ENCODE measurements at places on chromosomes 7 and 10.
A peak's percentile ranks its signal among the peaks of the same experiment; 100 is the strongest.

DNA sequence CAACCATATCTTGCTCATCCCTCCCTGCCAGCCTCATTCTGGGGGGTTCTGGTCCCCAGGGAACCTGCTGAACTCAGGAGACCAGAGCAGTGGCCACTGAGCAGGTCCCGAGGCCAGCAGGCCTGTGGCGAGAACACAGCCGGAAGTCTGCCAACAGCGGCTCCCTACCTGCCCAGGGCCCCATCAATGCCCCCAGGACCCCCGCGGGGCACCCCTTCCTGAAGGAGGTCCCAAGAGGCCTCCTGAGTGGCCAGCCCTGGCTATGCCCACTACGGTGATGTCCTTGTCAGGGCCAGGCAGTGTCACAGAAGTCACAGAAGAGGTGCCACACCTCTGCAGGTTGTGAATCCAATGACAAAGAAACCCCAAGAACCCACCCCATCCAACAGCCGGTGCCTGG, 58.9 kb downstream of the CAMK2B start:
- no peak for DNase-seq

DNA sequence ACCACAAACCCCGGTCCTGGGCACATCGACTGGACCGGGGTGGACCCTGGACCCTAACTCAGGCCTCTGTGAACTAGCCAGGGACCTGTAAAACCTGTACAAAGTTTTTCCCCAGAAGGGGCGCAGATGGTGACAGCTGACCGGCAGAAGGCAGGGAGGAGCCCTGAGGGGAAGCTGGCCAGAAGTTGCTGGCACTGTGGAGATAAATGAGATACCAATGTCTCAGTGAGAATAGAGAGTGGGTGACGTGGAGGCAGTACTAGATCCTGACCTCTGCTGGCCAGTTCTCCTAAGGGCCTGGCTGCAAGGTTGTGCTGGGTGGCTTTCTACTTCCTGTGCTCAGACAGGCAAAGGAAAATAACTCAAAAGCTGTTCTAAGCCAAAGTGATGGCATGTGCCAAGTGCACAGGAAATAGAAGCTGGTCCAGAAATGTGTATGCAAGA, 10.6 kb upstream of the TSPAN14 start:
- no peak for DNase-seq

DNA sequence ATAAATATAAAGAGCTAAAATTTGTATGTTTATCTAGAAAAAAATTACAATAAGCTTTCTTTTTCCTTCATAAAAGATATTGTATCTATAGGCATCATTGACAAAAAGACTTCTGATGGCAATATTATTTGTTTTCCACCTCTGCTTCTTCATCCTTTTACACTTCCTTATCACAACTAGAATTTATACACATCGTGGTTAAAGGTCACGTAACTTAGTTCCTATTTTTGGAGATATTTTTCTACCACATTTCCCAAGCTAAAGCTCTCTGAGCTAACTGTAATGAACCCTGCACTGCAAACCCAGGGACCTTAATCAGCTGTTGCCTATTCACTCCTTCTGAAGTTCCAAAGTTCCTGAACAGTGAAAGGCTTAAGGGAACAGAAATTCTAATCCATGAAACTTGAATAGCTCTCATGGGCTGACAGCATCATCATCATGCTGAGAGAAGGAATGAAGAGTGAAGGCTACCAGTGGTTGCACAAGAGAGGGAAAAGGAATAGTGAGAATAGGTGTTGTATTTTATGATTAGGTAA, 106.1 kb upstream of the SLC13A1 start:
- no peak for DNase-seq

GRCh38 chr10:79982861-79983260, 34.0 kb upstream of the SFTPD start:
- no peak for DNase-seq

- no peak for DNase-seq
Observed at GRCh38 chr10:112189465-112189864, 5.9 kb upstream of the GPAM start.

DNA sequence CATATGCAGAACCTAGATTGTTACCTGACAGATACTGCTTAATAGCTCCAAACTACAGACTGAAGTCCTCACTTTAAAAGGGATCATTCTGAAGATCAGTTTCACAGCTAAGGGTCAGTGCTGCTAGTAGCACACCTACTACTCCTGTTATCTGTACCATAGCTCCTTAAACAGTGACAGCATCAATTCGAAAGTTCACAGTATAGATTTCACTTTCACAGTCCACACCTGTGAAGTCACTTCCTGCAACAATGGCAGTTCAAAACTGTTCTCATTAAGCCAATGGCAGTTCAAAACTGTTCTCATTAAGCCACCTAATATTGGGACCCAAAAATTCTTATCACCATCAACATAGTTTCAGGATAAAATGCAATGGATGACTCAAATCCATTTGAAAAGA, 10.7 kb upstream of the FHIP2A start:
- DNase-seq = no peak

DNA sequence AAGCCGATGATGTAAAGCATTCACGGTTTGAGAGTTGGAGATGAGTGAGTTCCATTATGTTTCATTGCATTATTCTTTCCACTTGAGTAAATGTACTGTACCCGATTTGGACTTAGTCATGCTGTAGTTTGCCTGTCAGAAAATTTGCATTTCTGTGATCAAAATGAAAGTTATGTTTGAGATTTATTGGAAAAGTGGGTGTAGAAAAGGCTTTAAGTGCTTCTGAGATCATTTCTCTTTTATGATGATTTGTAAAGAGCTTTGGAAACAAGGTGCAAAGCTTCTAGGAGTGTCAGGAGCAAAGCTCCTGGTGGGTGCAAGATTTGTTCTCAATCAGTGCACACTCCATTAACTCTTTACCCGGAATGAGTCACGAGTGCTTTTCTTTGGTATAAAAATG, 204.1 kb upstream of the POM121L12 start:
- no peak for DNase-seq

GRCh38 chr10:56831681-56832080, 470.6 kb upstream of the ZWINT start:
- no peak for DNase-seq

DNA sequence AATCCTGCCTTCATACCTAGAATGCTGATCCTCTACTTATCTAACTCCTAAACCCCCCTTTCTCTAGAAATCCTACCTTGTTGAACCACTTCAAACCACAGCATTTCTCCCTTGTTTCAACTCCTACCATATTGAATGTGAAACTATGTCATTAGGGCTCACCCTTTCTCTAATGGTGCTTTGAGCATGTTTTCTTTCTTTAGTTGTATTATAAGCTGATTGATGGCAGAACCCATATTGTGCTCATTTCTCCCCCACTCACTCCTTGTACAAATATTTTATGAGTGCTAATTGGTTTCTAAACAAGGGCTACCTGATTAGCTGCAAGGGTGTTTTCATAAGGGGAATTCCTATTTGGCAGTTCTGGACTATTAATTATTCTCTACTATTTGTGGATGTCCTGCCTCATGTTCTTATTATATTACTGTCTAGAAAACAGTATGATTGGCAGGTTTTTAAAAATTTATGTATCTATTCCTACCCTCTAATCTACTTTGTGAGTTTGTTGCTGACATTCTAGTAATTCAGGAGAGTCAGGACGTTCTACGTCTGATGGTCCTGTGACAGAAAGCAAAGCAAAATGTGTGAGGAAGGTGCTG, 765.8 kb downstream of the KCNMA1 start:
- DNase-seq = no peak

GRCh38 chr10:89395141-89395540, 2.7 kb downstream of the IFIT1 start:
- DNase-seq = no peak

DNA sequence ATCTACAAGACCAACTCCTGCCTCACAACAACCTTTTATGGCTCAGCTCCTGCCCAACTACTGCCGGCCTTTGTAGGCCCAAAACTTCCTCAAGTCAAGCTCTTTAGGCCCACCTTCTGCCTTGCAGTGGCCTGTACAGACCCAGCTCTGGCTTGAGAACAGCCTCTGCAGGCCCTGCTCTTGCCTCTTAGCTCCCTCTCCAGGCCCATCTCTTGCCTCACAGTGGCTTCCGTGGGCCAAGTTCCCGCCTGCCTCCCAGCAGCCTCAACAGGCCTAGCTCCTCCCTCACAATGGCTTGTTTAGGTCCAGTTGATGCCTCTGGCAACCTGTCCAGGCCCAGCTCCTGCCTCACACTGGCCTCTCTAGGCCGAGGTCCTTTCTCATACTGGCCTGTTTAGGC, 32.4 kb upstream of the VKORC1L1 start:
- no peak for DNase-seq

DNA sequence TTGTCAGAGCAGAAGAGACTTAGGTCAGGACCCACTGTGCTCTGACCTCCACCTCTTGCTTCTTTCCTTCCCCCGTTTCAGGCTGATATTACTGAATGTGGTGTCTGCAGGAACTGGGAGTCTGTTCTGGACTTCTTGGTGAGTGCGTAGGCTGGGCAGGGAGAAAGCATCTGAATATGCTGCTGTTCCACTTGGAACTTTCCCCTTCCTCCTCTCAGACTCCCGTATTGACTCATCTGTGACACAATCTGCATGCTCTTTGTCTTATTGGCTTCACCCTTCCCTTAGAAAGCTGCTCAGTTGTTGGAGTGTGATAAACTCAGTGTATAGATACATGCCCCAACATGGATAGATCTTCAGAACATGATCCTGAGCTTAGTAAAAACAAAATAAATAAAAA, 137.6 kb upstream of the HABP2 start:
- no peak for DNase-seq

- no peak for DNase-seq
Observed at GRCh38 chr7:66503036-66503370, 125.7 kb upstream of the KCTD7 start.

GRCh38 chr10:121597504-121598262, 561 bp downstream of the FGFR2 start:
- no peak for DNase-seq

GRCh38 chr7:88927-89231, 103.5 kb upstream of the FAM20C start:
- DNase-seq = no peak

DNA sequence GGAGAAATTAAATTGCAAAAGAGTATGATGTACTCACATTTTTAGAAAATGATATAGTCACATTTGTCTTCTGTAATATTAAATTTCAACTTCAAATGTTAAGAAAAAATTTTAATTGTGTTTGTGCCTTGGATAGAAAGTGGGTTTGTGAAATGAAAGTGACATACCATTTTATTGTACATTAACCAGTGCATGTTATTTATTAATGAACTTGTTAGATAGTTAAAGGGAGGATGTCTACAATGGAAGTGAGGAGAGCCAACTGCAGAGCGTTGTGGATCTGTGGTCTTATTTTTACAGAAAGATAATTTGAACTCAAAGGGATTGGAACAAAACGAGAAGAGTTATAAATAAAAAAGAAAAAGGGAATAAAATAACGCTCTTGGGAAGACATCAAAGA, 291.7 kb downstream of the ARL4A start:
- DNase-seq = no peak

DNA sequence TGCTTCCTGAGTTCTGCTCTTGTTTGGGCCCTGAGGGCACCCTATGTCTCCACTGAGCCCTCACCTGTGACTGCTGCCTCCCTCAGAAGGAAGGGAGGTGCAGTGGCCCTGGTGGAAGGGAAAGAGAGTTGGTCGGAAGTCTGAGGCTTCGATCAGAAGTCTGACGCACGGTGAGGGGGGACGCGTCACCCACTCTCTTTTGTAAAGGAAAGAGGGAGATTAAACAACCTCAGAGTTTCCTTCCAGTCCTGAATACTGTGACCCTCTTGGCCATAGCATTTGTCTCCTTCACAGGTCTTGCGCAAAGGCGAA, 31.4 kb upstream of the TRIM8 start:
- DNase-seq = no peak

- no peak for DNase-seq
Observed at GRCh38 chr10:13712476-13712836, 125.7 kb downstream of the PRPF18 start.

GRCh38 chr10:107420196-107420595, 255.7 kb upstream of the SORCS1 start:
- no peak for DNase-seq

DNA sequence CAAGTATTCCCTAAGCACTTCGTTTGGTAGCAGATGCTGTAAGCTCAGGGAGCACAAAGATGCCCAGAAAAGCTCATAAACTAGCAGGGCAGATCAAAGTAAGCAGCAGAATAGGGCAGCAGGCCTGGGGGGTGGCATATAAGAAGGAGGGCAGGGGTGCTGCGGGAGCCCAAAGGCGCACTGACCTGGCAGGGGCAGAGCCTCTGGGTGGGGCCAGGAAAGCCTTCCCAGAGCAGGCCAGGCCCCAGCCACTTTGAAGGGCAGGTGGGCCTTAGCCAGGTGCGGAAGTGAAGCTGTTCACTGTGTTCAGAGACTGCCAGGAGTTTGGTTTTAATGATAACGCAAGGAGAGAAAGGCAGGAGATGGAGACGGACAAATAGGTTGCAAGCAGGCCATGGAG, 3.9 kb downstream of the GDF10 start:
- no peak for DNase-seq

- no peak for DNase-seq
Observed at GRCh38 chr7:87330316-87330715, 15.1 kb upstream of the CROT start.

GRCh38 chr10:30559180-30559579, 70.4 kb downstream of the LYZL2 start:
- DNase-seq = no peak

- peak; percentile 59 for DNase-seq
Observed at GRCh38 chr7:151245360-151246101, 3.0 kb downstream of the SMARCD3 start.

- no peak for DNase-seq
Observed at GRCh38 chr10:34018129-34018528, 683.7 kb upstream of the NRP1 start.

GRCh38 chr7:149598721-149599308, 101.2 kb upstream of the ZNF746 start:
- DNase-seq = no peak

- no peak for DNase-seq
Observed at GRCh38 chr10:85946713-85947326, 419.8 kb downstream of the GRID1 start.

- no peak for DNase-seq
Observed at GRCh38 chr7:156662277-156662676, 21.7 kb downstream of the RNF32 start.

DNA sequence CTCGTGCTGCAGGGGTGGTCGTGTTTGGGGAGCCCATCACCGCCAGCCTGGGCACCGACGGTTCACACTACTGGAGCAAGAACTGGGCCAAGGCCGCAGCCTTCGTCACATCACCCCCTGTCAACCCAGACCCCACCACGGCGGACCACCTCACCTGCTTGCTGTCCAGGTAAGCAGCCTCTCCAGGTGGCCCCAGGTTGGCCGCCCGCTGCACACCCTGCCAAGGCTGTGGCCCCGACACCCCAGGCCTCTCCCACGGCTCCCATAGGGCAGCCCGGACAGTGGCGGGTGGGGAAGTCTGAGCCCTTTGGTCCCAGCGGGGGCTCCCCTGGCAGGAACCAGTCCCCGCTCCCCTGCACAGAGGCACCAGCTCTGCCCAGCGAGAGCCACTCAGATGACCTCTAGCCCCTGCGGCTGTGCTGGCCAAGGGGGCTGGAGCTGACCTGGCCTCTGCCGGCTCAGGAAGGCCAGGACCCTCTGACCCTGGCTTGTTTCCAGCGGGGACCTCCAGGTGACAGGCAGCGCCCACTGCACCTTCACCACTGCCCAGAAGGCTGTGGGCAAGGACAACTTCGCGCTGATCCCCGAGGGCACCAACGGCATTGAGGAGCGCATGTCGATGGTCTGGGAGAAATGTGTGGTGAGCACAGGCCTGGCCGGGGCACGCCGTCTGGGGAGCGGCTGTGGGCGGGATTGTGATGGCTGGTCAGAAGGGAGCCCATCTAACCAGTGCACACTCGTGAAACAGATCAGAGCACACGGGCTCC, 13.8 kb downstream of the DPYSL4 start:
- no peak for DNase-seq
